ENCODE measurements at places on chromosomes 6 and 20.

GRCh38 chr20:19911810-19912382 is 105.3 kb upstream of the NAA20 start:
- no peak for DNase-seq

DNA sequence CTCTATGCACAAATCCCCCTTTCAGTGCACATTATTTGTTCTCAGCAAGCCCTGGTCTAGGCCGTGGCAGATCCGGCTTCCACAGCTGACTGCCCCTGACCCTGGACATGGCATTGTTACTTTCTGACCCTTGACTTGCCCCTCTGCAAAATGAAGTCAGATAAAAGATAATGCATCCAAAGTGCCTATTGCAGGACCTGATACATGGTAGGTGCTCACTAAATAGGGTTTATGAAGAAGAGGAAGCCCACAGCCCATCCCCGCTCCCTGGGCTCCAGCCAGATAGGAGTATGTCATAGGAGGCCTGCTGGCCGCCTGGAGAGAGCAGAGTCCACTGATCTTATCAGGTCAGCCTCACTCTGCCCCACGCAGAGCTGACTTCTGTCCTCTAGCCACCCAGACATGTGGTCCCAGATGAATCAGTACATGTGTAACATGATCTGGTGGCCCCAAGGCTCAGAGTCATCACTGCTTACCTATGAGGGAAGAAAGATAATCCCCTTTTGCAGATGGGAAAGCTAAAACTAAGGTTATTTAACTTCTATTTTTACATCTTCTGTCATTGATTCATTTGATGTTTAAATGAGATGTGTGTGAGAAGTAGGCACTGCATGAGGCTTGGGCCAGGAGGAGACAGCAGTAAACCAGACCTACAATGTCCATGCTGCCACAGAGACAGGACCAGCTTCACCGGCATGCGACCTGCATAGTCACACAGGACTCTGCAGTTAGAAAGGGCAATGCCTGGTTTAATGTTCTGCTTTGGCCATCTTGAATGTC is 20.4 kb downstream of the MAFB start:
- no peak for DNase-seq

DNA sequence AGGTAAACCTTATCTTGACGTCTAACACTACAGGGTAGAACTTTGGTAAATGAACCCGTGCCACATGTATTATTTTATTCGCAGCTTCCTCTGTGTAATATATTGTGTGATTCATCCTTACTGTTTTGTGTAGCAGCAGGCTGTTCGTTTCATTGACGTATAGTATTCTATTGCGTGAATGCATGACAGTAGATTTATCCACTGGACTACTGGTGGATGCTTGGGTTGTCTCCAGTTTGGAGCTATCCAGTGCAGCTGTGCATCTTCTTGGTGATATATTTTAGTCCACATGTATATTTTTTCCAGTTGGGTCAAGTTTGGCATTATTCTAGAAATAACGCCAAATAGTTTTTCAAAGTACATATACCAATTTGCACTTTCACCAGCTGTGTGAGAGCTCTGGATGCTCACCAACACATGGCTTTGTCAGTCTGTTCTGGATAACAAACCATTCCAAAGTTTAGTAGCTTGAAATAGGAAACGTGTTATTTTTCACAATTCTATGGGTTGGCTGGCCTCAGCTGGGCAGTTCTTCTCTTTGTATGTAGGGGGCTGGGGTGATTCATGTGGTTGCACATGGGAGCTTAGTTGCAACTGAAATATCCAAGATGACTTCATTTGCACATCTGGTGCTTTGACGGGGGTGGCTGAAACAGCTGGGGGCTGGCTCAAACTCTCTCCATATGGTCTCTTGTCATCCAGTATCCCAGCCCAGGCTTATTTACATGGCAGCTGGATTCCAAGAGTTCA is 9.3 kb downstream of the ECT2L start:
- DNase-seq: no peak

DNA sequence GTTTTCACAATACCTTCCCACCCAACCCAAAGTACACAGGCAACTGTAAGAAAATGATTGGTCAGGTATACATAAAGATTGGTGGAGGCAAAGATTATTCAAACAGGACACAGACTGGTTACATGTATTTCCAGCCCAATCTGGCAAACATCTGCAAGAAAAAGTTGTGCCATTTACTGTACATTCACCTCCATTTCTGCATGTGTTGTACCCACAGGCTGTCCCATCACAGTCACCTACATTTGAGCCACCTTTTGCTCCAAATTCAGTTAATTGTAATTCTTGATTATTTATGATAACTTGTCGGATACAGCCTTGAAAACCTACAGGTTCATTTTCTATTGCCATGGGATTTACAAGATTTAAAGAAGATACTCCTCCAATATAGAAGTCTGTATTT is 85.6 kb downstream of the PHF3 start:
- no peak for DNase-seq

DNA sequence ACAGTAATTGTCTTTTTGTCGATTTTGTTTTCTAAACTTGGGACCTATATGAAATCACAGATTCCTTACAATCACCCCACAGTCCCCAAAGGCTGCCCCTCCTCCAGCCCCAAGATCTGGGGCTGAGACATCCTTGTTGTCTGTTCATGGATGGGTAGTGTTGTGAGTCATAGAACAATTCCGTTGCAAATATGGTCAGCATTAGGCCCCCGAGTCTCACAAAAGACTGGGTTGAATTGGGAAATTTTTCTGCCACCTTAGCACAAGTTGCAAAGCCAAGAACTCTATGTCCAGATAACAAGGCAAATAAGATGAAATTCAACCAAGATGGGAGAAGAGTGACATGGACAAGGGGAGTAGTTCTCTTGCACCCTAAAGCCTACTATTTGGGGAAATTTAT is 10.5 kb upstream of the TAB2 start:
- no peak for DNase-seq

DNA sequence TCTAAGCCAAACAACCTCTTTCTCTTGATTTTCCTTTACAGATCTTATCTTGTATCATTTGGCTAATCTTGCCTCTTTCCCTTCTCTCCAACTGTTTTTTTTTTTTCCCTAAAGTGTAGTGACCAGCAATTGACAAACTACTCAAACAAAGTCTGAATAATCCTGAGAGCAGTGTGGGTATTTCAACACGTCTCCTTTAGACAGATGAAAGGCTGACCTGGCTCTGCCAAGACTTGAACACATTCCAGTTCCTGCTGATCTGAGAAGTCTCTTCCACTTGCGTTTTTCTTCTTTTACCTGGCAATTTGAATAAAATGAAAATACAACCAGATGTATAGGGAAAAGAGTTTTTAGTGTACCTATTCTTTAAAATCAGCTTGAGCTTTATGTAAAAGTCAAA is 168.4 kb downstream of the GJA10 start:
- DNase-seq: no peak

- no peak for DNase-seq
Measured at GRCh38 chr6:163608204-163608644, 193.7 kb downstream of the QKI start.

- DNase-seq: no peak
Measured at GRCh38 chr6:29685718-29686326, 4.9 kb upstream of the ZFP57 start.

DNA sequence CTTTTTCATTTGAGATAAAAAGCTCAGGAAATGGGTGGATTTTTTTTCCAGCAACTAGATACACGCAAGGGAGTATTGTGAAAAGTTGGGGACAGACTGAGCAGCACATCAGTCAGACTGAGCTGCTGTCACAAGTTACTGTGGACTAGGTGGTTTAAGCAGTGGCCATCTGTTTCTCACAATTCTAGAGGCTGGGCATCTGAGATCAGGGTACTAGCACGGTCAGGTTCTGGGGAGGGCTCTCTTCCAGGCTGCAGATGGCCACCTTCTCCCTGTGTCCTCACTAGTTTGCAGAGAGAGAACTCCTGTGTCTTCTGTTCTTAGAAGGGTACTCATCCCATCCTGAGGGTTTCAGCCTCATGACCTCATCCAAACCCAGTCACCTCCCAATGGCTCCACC is 178.3 kb downstream of the SYNDIG1 start:
- no peak for DNase-seq

DNA sequence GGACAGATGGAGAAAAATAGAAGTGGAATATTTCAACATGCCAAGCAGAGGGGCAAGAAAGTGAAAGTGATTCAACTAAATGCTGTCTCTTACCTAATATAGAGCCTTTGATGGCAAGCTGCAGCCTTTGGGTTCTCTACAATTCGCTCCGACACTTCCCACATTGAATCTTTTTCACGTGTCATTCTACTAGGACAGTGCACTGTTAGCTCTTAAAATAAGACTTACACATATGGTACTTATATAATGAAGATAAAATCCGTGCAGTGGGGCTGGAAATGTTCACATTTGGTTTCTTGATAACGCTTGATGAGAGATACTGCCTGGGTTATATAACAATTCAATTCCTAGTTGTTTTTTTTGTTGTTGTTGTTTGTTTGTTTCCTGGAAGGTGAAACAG is 502.4 kb downstream of the LMBRD1 start:
- no peak for DNase-seq

DNA sequence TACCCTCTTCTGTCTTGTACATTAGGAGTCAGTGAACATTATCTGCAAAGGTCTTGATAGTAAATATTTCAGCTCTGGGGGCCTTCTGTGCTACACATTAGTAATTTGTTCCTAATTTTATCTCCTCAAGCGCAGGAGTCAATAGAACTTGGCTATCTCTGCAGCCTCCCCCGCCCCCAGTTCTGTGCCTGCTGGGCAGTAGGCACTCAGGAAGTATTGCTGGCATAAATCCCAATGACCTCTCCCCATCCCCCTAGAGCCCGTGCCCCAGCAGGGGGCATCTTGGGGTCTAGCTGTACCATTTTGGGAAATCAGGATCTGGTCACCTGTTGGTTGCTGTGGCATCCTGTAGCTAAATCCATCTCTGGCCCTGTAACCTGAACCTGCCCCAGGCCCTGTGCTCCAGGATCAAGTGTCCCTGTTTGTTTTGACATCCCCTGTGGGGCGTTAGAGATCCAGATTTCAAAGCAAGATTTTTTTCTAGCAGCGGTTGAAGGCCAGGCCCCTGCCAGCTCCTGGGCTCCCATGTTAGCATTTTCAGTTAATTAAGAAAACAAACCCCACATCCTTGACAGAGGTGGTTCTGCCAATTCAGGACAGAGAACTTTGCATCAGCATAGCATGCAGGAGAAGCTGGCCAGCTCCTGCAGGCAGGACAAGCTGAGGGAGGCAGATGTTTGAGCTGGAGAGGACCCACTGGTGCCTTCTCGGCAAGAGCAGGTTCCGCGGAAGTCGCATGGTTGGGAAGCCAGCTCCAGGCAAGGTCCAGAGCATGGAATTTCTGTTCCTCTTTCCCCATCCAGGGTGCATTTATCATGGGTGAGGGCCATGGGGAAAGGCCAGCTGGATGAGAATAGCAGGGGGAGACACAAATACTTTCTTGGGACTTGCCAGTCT is 32.1 kb downstream of the DAAM2 start:
- DNase-seq: no peak

- no peak for DNase-seq
Measured at GRCh38 chr6:120355822-120356221, 978.5 kb downstream of the TBC1D32 start.

GRCh38 chr6:15861486-15861885 is 198.7 kb upstream of the DTNBP1 start:
- no peak for DNase-seq

DNA sequence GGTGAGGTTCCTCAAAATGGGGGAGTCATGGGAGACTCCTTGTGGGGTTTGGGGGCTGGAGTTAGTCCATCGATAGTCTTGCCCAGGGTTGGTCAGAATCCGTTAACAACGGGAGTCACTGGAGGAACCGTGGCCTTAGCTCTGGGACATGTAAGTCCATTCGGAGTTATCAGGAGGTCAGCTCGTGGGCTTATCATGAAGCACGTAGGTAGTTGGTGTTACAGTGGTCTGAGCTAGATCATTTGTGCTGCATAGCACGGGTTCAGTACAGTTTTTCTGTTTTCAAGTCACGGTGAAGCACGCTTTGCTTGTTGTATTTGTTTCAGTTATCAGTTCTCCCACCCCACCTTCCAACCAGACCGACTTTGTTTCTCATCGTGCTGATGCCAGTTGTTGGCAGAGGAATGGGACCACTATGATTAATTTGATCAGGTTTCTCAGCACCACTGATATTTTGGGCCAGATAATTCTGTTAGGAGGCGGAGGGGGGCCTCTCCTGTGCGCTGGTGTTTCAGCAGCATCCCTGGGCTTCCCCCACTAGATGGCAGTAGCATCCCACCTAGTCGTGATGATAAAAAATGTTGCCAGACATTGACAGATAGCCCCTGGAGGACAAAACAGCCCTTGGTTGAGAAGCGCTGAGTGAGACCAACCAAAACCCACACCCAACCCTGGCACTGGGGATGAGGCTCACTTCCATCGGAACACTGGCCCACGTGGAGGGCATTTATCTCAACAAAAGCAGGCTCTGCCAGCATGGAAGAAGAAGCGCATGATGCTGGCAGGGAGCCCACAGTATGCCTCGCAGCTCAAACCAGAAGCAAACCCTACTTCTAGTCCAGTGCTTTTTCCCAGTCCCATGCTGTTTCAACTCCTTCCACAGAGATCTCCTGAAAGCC is 2.2 kb upstream of the APMAP start:
- DNase-seq: peak; percentile 53

DNA sequence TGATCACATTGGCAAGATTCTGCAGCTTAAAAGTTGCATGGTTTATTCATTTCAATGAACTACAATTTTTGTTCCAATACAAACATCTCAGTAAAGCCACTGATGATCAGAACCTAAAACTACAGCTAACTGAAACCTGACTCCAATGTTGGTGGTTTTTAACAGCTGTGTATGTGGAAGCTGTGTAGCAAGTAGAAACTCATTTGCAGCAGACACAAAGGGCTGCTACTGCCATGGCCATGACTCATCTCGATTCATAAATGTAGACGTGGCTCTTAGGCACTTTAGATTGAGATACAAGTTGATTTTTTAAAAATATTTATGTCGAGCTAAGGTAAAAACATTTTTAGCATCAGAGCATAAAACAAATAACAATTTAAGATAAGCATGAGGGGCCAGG is 19.5 kb upstream of the MAP3K4 start:
- peak; percentile 22 for DNase-seq

GRCh38 chr20:43722153-43722505 is 4.7 kb downstream of the GTSF1L start:
- no peak for DNase-seq

- DNase-seq: no peak
Measured at GRCh38 chr6:6741264-6741663, 152.7 kb downstream of the LY86 start.

DNA sequence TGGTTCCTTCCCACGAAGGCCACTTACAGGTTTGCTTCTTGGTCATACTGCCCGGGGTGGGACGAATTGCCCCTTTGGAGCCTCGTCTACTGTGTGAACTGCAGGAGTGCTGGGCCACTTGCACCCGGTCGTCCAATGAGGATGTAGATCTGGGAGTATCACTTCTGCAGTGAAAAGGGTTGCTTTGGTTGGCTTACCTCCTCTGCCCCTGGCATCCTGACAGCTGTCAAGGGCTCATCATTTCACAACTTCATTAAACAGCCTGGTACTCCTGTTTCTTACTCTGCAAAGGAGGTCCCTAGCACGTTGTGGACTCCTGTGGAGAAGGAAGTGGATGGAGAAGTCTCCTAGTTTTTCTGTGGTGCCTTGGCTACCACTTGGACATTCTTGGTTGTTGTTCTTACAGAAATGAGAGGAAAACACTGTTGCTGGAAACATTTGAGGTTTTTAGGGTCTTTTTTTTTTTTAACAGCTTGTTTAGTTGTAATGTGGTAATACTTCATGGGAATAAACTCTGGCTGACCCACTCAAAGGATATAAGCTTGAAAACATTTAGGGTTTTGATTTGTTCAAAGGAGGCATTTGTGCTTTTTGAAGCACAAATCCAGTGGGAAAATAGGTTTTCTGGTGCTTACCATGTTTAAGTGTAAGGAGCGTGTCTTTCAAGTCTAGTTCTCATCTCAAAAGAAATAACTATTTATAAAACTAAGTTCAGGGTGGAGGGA is 60.7 kb downstream of the AKAP12 start:
- no peak for DNase-seq

Measured in GM12891 (cell line).